Activated T-helper 1 cell treated with anti-CD3 and anti-CD28 coated beads, Interleukin-2, amount 50 U/mL, for 16 hours (primary cell): ENCODE measurements at places on chromosomes 2 and 18.

GRCh38 chr18:50286391-50287027 is 983 bp downstream of the CXXC1 start:
- no peak for DNase-seq

DNA sequence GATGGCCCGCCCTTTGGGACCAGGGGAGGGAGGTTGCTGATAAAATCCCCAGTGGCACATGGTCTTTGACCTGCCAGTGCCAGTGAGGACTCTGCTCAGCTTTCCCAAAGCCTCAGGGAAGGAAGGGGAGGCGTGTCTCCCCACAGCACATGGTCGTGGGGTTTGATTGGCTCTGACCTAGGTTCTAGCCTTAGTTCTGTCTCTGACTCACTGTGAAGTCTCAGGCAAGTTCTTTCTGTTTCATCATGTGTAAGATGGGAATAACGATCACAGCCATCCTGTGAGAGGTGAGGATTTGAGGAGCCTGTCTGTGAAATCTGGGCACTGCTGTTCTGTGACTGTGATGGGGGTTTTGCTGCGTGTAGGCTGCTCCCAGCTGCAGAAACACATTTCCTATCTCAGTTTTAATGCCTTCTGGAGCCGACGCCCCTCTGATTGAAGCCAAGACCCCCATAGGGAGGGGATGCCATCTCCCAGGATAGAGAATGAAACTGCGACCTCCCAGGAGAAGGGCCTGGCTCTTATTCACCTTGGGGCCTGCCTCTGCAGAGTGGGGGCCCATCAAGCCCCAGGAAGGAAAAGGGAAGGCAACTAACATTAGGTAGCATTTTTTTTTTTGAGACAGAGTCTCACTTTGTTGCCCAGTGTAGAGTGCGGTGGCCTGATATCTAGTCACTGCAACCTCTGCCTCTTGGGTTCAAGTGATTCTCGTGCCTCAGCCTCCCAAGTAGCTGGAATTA is 84.0 kb downstream of the DDX1 start:
- DNase-seq = no peak

GRCh38 chr2:188997263-188997662 is 23.1 kb downstream of the COL3A1 start:
- no peak for DNase-seq

GRCh38 chr2:179332903-179333302 is 68.3 kb upstream of the SESTD1 start:
- no peak for DNase-seq

GRCh38 chr2:188364033-188364630 is 72.5 kb downstream of the GULP1 start:
- DNase-seq = no peak

GRCh38 chr18:69874058-69874457 is 73.6 kb downstream of the CD226 start:
- DNase-seq = no peak

- DNase-seq = no peak
These were observed 136.8 kb downstream of the MEP1B start for GRCh38 chr18:32326450-32327308.

DNA sequence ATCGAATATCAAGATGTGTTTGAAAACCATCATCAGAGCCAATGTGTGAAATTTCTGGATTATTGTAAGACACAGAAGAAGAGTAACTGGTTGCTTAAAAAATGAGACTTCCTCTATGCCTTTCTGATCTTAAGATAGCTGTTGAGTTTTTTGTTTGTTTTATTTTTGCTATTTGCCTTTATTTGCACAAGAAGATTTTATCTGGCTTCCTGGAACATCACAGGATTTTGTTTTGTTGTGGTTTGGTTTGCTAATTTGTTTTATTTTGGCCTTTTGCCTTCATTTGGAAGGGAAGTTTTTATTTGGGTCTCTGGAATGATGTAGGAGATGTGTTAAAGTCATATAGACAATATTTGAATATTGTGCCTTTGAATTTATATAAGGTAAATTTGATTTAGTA is 3.9 kb upstream of the CYTIP start:
- DNase-seq = no peak

GRCh38 chr2:151258121-151258520 is 3.5 kb downstream of the RBM43 start:
- DNase-seq = no peak

DNA sequence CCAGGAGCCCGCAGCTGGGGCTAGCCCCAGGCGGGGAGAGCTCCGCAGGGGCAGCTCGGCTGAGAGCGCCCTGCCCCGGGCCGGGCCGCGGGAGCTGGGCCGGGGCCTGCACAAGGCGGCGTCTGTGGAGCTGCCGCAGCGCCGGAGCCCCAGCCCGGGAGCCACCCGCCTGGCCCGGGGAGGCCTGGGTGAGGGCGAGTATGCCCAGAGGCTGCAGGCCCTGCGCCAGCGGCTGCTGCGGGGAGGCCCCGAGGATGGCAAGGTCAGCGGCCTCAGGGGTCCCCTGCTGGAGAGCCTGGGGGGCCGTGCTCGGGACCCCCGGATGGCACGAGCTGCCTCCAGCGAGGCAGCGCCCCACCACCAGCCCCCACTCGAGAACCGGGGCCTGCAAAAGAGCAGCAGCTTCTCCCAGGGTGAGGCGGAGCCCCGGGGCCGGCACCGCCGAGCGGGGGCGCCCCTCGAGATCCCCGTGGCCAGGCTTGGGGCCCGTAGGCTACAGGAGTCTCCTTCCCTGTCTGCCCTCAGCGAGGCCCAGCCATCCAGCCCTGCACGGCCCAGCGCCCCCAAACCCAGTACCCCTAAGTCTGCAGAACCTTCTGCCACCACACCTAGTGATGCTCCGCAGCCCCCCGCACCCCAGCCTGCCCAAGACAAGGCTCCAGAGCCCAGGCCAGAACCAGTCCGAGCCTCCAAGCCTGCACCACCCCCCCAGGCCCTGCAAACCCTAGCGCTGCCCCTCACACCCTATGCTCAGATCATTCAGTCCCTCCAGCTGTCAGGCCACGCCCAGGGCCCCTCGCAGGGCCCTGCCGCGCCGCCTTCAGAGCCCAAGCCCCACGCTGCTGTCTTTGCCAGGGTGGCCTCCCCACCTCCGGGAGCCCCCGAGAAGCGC is 15.0 kb upstream of the GMPPA start:
- no peak for DNase-seq

- no peak for DNase-seq
These were observed 32.2 kb upstream of the TRIB2 start for GRCh38 chr2:12684471-12684936.

DNA sequence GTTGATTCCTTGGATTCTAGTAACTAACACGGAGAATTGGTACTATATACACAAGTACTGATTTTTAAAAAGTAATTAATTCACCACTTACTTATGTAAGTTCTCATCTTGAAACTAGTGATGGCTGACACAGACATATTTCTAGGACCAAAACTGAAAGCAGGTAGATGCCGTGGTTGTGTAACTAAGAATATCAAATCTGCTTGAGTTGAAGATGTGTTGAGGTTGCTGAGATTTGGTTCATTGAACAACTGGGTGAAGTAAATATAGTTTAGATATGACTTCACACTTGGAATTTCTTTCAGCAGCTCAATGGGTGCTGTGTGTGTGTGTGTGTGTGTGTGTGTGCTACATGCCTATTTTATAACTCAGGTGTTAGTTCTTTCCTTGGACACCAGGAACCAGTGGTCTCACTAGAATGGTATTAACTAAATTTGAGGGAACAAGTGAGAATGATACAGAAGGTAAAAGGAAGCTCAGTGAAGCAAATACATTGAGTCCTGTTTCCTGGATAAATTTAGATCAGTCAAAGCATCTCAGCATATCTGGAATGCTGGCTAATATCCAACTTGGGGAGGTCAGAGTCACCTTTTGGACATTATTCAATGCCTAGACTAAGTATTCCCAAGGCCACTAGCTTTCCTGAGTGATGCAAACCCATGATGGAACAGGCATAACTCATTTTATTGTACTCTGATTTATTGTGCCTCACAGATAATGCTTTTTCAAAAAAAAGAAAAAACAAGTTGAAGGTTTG is 110.7 kb upstream of the ZEB2 start:
- no peak for DNase-seq

- no peak for DNase-seq
These were observed 20.9 kb upstream of the CLASP1 start for GRCh38 chr2:121670181-121670580.

DNA sequence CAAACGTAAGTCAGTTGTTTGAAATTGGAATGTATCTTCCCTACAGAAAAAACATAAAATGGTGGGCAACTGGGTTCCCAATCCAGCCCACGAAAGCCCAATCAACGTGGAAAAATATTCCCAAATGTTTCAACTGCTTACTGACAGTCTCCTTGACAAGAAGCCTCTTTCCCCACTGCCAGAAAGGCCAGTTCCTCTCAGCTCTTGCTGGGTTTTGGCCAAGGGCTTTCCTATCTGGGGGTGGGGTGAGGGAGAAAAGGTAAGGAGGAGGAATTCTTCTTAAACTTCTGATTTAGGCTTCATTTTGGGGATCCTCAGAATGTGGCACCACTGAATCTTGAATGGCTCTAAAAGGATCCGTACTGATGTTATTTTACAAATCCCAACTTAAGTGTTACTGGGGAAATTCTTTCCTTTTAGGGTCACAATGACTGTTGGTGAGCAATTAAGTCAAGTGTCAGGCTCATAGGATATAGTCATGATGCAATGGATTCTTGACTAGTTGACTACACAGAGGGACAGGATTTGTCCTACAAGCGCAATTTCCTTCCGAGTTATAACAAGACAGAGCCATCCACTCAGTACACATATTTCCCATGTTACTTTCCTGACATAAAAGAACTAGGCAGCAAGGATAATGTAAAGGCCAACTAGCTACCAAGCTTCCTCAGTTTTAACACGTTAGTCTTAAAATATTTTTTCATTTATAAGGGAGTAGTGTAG is 73.6 kb downstream of the SPRED2 start:
- DNase-seq = no peak

DNA sequence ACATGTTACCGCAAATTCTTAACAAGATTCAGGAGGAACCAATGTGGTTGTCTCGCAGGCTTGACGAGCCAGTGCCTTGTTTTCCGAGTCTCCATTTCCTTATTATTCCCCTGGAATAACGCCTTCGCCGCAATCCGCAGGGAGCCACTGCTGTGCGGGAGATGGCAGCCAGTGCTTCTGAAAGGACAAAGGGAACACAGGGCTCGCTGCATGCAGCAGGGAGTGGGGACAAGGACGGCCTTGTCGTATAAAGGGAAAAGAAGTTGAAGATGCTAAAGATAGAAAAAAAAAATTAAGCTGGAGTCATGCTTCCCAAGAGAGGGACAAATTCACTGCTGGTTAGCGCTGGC is 221.4 kb downstream of the NDUFA10 start:
- DNase-seq = no peak

DNA sequence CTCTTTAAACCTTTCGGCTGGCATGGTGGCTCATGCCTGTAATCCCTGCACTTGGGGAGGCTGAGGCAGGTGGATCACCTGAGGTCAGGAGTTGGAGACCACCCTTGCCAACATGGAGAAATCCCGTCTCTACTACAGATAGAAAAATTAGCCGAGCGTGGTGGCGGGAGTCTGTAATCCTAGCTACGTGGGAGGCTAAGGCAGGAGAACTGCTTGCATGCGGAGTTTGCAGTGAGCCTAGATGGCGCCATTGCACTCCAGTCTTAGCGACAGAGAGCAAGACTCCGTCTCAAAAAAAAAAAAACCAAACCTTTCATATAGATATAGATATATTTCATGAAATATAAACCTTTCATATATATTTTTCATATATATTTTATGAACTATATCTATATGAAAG is 864.7 kb downstream of the TRIB2 start:
- DNase-seq = no peak

- DNase-seq = no peak
These were observed 158.5 kb downstream of the NCK2 start for GRCh38 chr2:105903051-105903674.
